ENCODE measurements at places on chromosomes 1 and 21. TPM values are rescaled to one million over a fixed set of nuclear protein-coding genes. Genes with fewer than 3 reads are reported as not detected.
A peak's percentile ranks its signal among the peaks of the same experiment; 100 is the strongest.

Gene FAM43B
- total RNA-seq: 1.9 TPM

DNA sequence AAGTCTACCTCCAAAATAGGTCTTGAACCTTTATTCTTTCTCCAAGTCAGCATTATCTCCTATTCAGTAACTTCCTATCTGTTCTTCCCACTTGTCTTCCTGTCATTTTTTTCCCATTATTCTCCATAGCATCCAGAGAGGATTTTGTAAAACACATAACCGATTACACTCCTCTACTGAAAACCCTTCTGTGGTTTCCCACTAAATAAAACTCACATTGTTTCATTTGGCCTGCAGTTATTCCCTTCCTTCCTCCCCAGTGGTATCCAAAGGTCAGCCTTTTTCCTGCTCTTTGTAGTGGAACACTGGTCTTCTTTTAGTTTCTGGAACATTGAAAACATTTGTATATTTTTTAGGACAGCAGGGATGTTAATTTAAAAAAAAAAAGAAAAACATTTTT is 266.0 kb downstream of the GPR52 start:
- H3K27ac ChIP-seq: peak overlapping the region; percentile 61
- H3K4me3 ChIP-seq: no peak overlapping the region
- no peak for DNase-seq
- no peaks in the 10 kb centered on the region for H3K27me3 ChIP-seq
- H3K4me1 ChIP-seq: peaks cover 27% of the 10 kb centered on the region
- H3K36me3 ChIP-seq: peaks cover 9% of the 10 kb centered on the region

- no peak for DNase-seq
- H3K4me3 ChIP-seq: no peak overlapping the region
- H3K27me3 ChIP-seq: no peaks in the 10 kb centered on the region
- no peak overlapping the region for H3K27ac ChIP-seq
Observed at GRCh38 chr1:70811815-70812214, 235.8 kb downstream of the PTGER3 start.

- no peaks in the 10 kb centered on the region for H3K4me1 ChIP-seq
- no peaks in the 10 kb centered on the region for H3K36me3 ChIP-seq
- no peak overlapping the region for H3K4me3 ChIP-seq
- no peak for DNase-seq
- H3K27me3 ChIP-seq: peaks cover 63% of the 10 kb centered on the region
- no peak overlapping the region for H3K27ac ChIP-seq
Observed at GRCh38 chr21:41526478-41527087, 18.6 kb upstream of the TMPRSS2 start.

Gene SPATA45
- total RNA-seq: not detected

DNA sequence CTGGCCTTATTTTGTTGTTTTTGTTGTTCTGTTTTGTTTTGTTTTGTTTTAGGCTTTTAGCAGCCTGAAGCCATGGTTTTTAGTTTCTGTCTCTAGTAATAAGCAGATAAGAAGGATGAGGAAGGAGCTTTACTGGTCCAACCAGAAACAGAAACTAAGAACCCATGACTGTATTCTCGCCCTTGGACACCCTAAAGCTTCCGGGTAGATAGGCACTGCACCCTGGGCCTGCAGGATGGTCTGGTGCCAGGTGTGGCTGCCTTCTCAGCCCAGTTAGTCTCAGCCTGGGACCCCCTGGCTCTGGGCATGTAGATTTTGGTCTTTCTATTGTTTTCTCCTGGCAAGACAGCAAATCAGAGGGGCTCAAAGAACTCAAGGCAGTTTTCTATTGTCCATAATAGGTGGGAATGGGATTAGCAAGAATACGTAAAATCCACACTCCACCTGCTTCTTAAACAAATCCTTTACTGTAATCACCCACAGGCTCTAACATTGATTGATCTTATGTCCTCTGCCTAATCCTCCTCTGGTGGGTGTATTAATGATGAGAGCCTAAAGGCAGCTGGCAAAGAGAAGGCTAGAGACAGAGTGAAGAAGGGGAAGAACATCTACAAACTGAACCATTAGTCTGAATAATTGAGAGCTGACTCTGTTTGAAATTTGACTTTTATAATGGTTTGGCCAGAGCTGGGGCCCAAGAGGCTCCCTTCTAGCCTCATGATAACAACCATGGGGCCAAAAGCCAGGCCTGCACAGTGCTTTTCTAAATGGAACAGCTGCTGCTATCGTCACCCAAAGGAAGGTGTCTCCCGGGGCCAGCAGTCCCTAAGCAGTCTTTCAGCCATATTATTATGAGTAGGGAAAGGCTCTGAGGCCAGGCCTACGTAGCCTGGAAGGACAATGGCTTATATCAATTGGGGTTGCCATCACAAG is 106.8 kb upstream of the ATP1A1 start:
- peaks cover 5% of the 10 kb centered on the region for H3K4me1 ChIP-seq
- no peak overlapping the region for H3K4me3 ChIP-seq
- no peak for DNase-seq
- H3K27ac ChIP-seq: no peak overlapping the region
- H3K27me3 ChIP-seq: no peaks in the 10 kb centered on the region

Gene WNT2B
- total RNA-seq: 1.7 TPM
